Foreskin keratinocyte (primary cell): ENCODE measurements at places on chromosomes 11 and 22.

DNA sequence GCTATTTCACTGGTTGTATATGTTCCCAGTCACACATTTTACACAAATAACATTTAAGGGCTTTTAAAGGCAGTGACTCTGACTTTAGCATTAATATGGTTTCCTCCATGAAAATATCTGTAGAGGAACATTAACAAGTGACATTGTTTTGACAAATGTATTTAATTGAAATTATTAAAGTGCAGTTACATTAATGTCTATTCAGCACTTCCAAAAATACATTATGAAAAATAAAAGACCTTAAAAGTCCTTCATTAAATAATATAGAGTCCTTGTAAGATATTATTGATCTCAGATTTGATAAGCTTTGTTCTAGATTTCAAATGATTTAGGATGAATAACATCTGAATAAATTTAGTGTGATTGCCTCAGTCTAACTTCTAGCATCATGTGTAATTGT is 951.9 kb upstream of the CHORDC1 start:
- DNase-seq = no peak

GRCh38 chr11:19079643-19080440 is 19.3 kb upstream of the MRGPRX2 start:
- peak; percentile 79 for DNase-seq

DNA sequence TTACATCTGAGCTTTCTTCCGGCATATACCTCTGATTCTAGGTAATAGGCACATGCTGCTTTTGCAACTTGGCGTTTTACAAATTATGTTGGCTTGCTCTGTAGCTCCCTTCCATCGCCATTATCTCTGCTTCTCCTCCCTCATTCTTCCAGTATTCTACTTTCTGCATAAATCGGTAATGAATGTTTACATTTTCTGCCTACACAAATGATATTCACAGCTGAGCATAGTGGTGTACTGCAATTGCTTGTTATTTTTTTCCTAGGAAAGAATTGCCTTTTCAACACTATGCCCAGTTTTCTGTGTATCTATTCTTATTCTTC is 18.9 kb downstream of the MED15 start:
- no peak for DNase-seq

- DNase-seq = no peak
Observed at GRCh38 chr22:16960884-16961249, 47.2 kb downstream of the GAB4 start.

GRCh38 chr11:46710821-46711269 is 8.2 kb upstream of the F2 start:
- no peak for DNase-seq

DNA sequence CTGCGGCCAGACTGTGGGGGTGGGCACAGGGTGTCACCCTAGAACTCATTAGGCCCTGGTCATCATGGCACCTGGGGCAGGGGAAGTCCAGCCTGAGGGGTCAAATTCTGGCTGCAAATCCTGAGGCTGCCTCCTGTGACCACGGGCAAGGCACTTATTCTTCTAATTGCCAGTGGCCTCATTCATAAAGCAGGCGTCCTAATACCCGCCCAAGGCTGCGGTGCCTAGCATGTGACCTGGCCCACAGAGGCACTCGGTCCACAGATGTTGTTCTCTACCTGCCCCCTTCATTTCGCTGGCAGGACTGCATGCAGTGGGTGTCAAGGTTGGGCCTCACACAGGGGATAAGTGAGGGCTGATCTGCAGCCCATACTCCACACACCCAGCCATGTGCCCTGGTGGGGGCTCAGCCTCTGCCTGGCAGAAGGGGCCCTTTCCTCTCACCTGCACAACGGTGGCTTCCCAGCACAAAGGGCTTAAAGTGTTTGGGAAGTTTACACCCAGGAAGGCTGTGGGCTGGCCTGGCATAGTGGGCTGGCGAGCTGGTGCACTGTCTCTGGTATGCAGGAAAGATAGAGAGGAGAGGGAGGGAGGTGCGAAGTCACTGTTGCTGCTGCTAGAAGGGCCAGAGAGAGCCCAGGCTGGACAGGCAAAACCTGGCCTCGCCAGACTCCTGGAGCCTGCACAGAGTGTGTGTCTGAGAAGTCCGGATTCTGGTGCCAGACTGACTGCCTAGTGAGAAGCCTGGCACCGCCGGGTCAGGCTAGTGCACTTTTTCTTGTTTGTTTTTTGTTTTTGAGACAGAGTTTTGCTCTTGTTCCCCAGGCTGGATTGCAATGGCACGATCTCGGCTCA is 3.2 kb downstream of the MPST start:
- DNase-seq = no peak

DNA sequence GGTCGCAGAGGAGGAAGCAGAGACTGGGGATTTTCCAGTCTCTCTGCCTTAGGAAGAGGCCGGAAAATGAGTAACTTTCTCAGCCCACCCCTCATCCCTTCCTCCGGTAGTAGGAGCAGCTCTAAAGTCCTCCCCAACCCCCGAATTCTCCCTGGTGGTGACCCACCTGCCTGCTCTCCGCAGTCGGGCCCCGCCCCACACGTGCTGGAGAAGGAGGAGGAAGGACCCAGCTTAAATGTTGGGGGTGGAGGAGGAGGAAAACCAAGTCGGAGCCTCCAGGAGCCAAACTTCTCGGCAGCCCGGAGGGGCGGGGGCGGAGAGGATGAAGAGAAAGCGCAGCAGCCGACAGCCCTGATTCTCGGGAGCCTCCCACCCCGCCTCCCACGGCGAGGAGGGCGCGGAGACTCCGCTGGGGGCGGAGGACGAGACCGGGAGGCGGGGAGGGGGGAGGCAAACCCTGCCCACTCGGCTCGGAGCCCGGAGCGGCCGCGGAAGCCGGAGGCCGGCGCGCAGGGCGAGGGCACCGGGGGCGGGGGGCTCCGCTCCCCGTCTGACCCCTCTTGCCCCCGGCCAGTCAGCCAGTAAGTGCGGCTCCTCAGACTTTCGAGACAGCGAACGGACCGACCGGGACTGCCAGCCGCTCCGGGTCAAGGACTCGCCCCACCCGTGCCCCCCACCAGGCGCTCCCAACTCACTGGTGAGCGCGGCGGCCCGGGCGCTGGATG is at the start of gene TPBGL:
TPBGL (plus strand) TSS at position 464 of the 725 bp plus-strand sequence. CDS start 276 bp downstream, outside the sequence.
- no peak for DNase-seq

- no peak for DNase-seq
Observed at GRCh38 chr22:27564806-27565205, 236.8 kb downstream of the MN1 start.

- no peak for DNase-seq
Observed at GRCh38 chr22:20446383-20446970, 8.9 kb upstream of the SCARF2 start.

- no peak for DNase-seq
Observed at GRCh38 chr22:49530671-49531367, 296.9 kb downstream of the BRD1 start.

- peak; percentile 23 for DNase-seq
Observed at GRCh38 chr11:69044111-69045013, 4.4 kb upstream of the TPCN2 start.

GRCh38 chr11:27716835-27717234 is 16.6 kb upstream of the BDNF start:
- DNase-seq = no peak

- no peak for DNase-seq
Observed at GRCh38 chr11:107769189-107769588, 57.3 kb upstream of the SLN start.

- peak; percentile 90 for DNase-seq
Observed at GRCh38 chr11:18312663-18313420, 9.1 kb downstream of the HPS5 start.

DNA sequence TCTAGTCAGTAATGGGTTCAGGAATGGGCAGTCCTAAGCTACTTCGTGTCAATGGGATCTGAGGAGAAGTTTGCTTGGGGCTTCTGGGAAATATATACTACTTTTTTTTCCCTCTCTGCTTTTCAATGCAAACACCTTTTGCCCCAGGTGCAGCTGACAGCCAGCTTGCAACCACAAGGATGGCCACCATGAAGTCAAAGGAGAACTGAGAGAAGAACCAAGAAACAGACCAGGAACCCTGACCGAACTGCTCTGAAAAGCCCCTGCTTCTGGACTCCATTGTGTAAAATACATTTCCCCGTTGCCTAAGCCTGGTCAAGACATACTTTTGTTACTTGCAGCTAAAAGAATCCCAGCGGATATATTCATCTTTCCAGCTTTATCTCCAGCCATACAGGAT is 20.1 kb upstream of the CD44 start:
- no peak for DNase-seq

DNA sequence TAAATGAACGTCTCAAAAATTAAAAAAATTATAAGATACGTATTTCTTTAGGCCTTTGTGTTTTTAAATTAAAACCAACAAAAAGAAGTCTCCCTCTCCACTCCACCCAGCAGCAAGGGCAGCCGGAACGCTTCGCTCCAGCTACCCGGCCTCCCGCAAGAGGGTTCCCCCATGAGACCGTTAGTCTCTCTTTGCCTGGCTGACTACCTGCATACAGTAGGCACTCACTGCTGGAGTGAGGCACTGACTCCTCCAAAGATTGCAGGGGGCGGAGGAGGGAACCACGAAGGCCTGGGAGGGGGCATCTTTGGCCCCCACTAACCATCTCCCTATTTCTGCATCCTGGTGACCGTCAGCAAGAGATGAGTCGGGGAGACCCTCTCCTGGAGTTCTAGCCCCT is 10.1 kb downstream of the CBX6 start:
- no peak for DNase-seq

GRCh38 chr11:76734456-76735420 is 48.4 kb upstream of the TSKU start:
- no peak for DNase-seq

DNA sequence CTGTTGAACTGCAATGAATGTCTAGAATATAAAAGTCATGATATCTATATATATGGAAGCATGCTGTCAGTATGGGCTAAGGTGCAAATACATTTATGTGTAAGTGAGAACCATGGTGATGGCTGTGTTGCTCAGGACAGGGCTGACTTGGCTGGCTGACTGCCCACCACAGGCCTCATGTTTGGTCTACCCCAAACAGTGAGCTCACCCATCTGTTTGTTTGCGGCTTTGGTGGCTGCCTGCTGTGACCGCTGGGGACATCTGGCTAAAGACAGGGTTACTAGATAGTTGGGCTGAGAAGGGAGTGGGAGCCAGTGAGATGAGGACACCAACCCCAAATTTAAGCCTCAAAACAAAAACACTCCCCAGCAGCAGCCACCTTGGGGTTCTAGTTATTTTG is 6.3 kb downstream of the CD44 start:
- DNase-seq = no peak

DNA sequence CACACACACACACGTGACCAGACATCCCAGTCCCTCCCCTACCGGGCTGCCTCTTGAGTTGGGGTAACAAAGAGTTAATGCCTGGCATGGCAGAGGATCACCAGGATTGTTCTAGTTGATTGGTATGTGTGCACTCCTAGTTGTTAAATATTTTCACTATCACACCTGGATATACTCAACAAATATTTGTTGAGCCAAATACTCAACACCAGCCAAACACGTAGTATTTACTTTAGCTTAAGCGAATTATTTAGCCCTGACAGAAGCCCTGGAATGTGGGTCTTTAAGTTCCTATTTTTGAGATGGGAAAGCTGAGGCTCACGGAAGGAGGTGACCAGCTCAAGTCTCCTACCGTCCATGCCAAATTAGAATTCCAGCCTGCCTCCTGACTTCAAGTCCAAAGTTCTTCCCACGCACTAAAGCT is 10.5 kb downstream of the CD3E start:
- DNase-seq = no peak

DNA sequence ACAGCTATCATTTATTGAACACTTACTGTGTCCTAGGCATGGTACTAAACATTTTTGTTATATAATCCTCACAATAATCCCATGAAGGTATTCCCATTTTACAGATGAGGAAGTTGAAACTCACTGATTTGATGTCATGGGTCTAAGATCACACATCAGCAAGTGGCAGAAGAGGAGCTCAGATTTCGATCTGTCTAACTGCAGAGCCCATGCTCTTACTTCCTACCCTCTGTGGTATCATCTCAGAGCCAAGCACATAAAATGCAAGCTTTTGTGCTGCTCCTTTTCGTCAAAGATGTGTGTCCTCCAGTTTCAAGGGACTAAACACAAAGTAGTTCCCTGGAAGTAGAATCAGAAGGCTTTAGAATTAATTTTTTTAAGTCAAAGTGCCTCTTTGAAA is 71.1 kb downstream of the ARFGAP2 start:
- DNase-seq = no peak

GRCh38 chr11:115674176-115674936 is 170.1 kb upstream of the CADM1 start:
- no peak for DNase-seq

DNA sequence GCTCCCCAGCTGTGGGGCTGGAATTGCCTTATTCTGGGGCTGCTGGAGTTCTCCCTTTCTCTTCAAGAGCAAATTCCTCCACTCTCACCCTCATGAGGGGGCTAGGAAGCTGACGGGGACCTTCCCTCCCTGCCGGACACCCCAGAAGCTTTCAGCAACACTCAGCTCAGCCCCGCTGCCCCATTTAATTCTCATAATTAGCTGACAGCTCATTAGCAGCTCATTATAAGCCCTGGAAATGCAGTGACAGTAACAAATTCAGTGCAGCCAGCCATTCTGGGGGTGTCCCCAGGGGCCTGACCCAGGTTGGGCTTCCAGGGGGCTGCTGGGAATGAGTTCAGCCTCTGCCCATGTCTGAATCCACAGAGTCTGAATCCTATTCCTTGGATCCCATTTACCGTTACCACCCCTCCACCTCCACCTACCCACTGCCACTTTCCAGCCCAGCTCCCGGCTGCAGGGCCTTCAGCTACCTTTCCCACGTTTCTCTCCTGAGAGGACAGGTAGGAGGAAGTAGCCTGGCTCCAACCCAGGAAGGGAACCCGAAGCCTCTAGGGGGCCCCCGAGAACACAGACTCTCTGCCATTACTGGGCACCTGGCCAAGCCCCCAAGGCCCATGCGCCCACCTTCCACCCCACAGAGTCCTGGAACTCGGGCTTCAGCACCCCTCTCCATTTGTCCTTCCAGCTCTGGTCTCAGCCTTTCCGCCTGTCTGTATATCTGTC is 101.7 kb upstream of the LMO1 start:
- no peak for DNase-seq

DNA sequence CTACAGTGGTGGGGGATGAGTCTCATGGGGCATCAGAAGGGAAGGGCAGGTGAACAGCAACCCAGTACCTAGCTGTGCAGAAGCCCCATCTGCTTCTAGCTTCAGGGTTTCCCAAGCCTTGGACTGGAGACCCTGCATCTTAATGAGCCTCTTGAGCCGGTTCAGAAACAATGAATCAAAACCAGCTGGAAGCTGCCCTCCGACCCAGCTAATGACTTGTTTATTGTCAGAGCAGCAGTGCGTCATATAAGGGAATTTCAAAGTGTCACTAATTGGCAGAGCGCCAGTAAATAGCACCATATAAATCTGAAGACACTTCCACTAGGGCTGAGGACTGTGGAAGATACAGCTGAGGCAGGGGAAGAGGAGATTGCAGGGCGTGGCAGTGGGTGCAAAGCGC is 57.5 kb downstream of the RPUSD4 start:
- no peak for DNase-seq

GRCh38 chr11:124518989-124519451 is 24.4 kb downstream of the OR8B12 start:
- DNase-seq = peak; percentile 2

GRCh38 chr22:36280379-36280778 is 27.4 kb downstream of the APOL1 start:
- no peak for DNase-seq

DNA sequence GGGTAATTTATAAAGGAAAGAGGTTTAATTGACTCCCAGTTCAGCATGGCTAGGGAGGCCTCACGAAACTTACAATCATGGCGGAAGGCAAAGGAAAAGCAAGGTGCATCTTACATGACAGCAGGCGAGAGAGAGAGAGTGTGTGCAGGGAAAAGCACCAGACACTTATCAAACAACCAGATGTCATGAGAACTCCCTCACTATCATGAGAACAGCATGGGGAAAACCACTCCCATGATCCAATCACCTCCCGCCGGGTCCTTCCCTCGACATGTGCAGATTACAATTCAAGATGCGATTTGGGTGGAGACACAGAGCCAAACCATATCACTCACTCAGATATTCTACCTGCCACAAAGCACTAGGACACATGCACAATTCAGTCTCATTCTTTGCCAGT is 48.1 kb upstream of the HMGXB4 start:
- no peak for DNase-seq
